ENCODE measurements at places on chromosomes 5 and 9.
A peak's percentile ranks its signal among the peaks of the same experiment; 100 is the strongest.

DNA sequence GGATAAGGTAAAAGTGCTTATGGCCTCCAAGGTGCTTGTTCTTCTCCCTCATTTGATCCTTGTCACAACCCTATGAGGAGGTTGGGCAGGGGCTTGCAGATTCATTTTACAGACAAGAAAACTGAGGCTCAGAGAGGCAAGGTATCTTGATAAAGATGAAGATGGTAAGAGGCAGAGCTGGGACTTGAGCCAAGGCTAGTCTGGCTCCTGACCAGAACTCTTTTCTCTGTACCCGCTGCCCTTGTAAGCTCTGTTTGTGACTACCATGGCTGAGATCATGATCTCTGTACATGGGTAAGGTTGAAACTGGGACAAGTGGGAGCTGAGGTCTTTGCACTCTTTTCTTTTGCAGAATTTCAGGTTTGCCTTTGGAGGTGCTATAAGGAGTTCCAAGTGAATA is 33.6 kb downstream of the SEC61B start:
- DNase-seq = no peak

GRCh38 chr5:74187757-74188156 is 452.8 kb downstream of the ENC1 start:
- no peak for DNase-seq

GRCh38 chr5:141867651-141868050 is 10.6 kb downstream of the PCDH1 start:
- no peak for DNase-seq

GRCh38 chr5:35029333-35029732 is 18.4 kb downstream of the AGXT2 start:
- DNase-seq = no peak

- peak; percentile 67 for DNase-seq
These were observed 21.5 kb downstream of the TPPP start for GRCh38 chr5:671459-672328.

DNA sequence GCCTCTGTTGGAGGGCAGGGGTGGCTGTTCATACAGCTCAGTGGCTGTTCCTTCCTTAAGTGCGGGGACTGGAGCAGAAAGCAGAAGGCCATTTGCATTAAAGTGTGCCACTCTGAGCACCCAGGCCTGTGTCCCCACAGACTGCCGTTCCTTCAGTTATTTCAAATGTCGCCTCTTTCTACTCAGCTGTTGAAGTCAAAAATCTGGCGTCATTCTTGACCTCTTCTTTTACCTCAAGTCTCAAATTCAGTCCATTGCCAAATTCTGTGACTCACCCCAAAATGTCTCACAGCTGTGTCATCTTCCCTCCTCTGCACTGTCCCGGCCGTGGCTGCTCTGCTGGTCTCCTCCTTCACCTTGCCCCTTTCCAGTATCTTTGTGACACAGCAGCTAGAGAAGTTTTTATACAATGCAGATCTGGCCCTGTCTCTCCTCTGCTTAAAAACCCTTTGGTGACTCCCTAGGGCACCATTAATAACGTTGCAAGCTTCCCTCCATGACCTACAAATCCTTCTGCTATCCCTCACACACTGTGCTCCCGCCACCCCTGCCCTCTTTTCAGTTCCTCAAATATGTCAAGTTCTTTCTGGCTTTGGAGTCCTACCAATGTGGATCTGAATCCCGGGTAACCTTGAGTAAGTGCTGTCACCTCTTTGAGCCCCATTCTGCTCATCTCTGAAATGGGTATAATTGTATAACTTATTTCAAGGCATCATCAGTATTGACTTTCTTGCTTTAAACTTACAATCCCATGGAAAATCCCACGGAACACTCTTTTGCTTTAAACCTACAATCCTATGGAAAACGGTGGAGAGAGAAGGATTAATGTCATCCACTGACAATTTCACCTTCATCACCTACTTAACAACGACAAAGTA is 98.3 kb upstream of the BOD1 start:
- DNase-seq = no peak

DNA sequence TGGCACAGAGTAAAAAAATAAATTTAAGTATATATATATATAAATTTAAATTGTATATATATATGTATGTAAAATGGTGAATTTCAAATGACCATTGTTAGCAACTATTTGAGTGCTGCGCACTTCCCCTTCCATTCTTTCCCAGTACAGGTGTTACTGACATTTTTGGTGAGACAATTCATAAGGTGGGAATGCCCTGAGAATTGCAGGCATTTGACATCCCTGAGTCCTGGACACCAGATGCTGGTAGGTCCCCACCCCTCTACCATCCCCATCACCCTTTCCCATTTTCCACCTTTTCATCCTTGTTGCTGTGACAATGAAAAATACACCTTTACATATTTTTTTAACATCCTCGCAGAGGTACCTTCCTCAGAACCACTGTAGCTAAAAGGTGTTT is 91.6 kb downstream of the SLC1A3 start:
- no peak for DNase-seq

DNA sequence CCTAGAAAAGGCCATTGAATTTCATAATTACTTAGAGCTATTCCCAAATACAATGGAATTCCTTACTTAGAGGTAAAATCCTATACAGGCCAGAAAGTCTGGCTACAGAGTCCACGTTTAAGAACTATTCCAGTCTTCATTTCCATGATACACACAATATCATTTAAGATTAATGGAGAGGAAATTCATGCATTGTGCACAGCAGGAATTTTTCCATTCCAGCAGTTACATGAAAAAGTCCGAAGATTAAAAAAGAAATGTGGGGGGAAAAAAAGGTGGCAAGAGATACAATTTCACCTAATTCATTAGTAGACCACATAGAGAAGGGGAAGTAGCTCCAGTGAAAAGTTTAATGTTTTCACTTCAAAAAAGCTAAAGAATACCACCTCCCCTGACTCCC is 63.1 kb downstream of the CHD1 start:
- DNase-seq = no peak

GRCh38 chr5:35331956-35332950 is 102.0 kb upstream of the PRLR start:
- no peak for DNase-seq

GRCh38 chr5:392431-392988 is 50.5 kb upstream of the EXOC3 start:
- peak; percentile 64 for DNase-seq

GRCh38 chr5:131983244-131983771 is 28.1 kb downstream of the ACSL6 start:
- DNase-seq = no peak

GRCh38 chr5:5683174-5683573 is 260.7 kb downstream of the ICE1 start:
- no peak for DNase-seq

GRCh38 chr5:65105301-65105700 is 336.6 kb downstream of the CWC27 start:
- no peak for DNase-seq

- DNase-seq = no peak
These were observed 38.5 kb downstream of the CYSTM1 start for GRCh38 chr5:140213370-140213983.

- DNase-seq = no peak
These were observed 167.6 kb upstream of the OTULINL start for GRCh38 chr5:14414007-14414406.

DNA sequence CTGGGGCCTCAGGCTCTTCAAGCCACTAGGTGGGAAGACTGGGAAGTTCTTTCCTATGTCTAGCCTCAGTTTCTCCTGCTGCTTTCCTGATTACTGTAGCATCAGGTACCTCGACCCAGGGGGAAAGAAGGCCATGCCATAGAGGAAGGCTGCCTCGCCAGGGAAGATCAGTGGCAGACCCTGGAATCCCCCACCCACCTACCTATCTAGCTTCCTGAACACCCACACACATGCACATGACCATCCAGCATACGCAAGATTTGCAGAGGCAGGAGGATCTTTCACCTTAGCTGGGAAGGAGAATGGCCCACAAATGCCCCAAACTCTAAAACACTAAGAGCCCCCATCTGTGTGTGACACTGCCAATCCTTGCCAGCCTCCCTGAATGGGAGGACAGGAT is 8.0 kb downstream of the NR5A1 start:
- DNase-seq = no peak

DNA sequence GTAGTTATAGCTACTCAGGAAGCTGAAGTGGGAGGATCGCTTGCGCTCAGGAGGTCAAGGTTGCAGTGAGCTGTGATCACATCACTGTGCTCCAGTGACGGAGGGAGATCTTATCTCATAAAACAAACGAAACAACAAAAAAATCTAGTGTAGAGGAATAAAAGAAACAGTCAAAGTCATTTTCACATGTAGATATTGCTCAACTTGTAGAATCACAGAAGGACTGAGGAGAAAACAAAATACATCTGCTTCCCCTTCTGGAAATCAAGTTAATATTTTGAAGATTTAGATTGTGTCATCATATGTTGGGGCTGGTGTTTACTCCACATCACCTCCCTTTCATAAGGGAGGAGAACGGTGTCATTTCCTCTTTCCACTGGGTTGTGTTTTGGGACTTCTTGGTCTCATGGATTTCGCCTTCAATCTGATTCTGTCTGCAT is 8.2 kb upstream of the SLC46A2 start:
- DNase-seq = no peak

DNA sequence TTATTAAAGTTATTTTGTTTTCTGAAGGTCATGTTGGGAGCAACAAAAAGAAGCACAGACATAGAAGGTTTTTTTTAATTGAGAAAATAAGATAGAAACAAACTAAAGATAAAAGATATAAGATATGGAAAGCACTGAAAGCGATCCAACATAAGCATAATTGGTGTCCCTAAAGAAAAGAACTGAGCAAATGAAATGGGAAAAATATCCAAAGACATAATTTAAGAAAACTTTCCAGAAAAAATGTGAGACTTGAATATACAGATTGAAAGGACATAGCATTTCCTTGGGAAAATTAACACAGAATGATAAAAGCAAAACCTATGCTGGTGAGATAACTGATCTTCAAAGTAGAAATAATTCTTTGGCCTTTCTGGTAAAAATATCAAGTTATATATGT is 289.3 kb downstream of the KIAA0825 start:
- DNase-seq = no peak

DNA sequence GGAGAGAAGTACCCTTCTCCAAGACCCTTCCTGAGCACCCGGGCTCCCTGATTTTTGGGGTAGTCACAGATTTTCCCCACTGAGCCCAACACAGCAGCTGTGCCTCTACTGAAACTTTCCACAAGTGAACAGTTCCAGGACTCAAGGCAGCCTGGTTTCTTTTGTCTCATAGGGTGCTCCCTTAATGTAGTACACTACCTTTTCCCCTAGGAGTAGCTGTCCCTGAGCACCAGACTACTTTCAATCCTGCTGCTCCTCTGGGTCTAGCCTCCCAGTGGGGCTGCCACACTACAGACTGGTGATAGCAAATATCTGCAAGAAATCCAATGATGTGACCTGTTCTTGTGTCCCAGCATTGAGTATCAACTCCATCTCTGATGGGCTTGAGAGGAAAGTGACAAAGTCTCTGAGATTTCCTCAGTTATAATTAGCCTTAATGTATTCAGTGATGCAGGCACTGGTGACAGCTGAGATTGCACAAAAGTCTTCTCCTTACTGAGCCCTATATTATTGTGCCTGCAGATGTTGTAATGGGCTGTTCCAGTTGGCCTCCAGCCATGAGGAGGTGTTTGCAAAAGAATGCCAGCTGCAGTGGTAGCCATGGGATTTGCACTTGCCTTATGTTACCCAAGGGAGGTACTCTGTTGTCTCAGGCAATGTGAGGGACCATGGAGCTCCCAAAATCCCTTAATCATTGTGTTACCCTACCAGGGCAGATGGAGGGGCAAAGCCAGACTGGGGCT is 1802.5 kb downstream of the EFNA5 start:
- no peak for DNase-seq

DNA sequence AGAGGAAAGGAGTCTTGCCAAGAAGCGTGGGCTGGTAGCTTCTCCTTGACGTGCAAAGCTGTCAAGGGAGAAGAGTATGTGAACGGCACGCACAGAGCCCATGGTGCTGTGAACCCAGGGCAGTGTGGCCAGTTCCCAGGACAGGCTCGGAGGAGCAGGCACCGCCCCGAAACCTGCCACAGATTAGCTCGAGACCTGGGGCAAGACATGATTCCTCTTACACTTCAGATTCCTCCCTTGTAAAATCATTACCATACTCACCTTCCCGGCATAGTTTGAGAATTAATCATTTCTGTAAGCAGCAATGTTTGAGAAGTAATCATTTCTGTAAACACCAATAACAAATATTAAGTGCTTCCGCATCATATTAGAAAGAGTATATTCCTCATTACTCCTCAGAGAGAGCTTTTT is 19.9 kb downstream of the GOLM1 start:
- DNase-seq = no peak

DNA sequence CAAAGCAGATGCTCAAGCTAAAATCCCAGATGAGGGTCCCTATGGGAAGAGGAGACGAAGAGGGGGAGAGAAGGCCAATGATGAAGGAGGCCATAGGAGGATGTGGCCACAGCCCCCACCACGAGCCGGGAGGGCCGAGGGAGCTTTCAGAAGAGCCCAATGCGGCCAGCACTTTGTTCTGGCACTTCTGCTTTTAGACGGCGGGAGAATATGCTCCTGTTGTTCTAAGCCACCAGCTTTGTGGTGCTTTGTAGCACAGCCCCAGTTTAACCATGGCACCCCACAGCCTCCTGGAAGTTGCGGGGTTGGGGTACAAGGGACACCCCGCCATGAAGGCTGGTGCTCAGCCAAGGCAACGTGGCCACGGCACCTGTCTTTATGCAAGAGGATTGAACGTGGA is 33.4 kb downstream of the LPCAT1 start:
- DNase-seq = no peak

DNA sequence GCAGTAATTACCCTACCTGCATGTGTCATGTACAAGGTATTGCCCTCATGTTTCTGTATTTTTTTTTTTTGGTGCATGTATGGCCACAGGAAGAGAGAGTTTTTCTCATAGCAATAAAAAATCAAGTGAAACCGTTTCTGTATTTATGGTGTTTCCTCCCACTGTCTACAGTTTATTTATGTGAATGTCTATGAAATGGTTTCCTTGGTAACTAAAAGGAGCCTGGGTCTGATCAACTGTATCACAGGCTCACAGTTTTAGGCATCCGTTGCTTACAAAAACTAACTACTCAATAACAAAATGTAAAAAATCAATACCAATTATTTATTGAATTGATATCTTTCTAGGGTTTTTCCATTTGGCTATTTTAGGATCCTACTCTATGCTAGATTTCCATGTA is 464.4 kb downstream of the TAF11L14 start:
- no peak for DNase-seq

GRCh38 chr5:73896668-73897067 is 270.7 kb downstream of the ARHGEF28 start:
- DNase-seq = no peak

- no peak for DNase-seq
These were observed 19.4 kb downstream of the PSAT1 start for GRCh38 chr9:78316166-78316892.

DNA sequence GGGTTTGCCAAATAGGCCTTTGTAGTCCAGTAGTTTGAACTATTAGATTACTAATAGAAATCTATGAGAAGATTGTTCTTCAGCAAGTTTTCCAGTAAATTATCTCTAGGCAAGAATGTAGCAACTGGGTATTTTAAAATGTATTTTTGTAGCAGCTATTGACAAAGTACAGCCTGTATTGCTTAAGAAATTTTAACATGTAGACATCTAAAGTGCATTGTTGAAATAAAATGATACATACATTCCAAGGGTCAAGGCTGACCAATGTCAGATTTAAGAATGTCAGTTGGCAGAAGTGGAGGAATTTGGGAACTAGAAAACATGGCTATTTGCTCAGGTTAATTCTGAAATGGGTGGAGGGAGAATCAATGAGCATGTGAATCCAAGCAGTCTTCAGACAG is 57.5 kb upstream of the ZSWIM6 start:
- no peak for DNase-seq

Data from type B pancreatic cell (in vitro differentiated cells).